Activated effector memory CD4-positive, alpha-beta T cell treated with anti-CD3 and anti-CD28 coated beads, Interleukin-2, amount 50 U/mL, for 16 hours (primary cell): ENCODE measurements at places on chromosomes 7 and 10.

DNA sequence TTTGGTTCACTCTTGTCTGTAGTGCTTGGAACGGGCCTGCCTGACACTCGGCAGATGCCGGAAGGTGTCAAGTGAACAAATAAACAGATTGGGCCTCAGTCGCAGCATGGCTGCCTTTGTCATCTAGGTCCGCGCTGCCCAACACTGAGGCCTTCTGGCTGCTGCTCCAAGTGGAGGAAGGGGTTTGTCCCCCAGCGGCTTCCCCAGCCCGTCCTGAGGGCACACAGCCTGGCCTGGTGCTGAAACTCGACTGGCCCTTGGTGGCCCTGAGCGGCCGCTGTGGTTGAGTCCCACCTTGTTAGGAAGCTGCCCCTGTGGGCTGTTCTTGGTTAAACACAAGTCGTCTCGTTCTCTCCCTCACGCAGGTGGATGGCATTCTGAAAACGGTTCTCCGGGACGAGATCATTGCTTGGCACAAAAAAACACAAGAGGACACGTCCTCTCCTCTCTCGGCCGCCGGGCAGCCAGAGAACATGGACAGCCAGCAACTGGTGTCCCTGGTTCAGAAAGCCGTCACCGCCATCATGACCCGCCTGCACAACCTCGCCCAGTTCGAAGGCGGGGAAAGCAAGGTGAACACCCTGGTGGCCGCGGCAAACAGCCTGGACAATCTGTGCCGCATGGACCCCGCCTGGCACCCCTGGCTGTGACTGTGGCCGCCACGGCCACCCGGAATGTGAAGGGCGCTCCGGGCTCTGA is 132.1 kb downstream of the SMURF1 start:
- DNase-seq, result peak; percentile 55

- DNase-seq, result peak; percentile 43
These were observed 6.6 kb upstream of the KCP start for GRCh38 chr7:128917122-128917521.

DNA sequence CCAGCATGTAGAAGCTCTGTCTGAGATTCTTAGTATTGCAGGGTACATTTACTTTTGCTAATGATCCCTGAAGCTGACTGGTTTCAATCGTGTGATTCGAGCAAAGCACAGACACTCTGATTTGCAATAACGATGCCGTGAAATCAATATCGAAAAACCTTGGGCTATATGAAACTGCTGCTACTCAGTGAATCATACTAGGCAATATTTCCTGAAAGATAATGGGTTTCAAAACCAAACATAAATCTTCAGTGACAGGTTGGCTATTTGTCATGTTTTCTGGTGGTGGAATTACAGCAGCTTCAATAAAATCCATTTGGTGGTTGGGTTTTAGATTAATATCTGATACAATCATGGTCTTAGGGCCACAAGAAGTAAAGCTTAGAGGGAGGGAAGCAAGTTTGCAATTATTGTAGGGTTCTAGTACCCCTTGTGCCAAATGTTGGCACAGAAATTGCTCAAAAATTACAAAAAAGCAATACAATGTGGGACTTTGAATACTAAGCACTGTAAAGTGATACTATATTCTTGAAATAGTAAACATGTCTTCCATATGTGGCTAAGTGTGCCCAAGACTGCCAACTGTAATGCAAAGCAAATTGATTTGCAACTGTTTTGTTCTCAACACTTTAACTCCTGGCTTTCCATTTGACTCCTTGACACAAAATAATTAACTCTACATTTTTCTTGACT is 112.4 kb upstream of the JAZF1 start:
- DNase-seq, result no peak

- DNase-seq, result no peak
These were observed 24.4 kb downstream of the EPHB4 start for GRCh38 chr7:100802951-100803350.

DNA sequence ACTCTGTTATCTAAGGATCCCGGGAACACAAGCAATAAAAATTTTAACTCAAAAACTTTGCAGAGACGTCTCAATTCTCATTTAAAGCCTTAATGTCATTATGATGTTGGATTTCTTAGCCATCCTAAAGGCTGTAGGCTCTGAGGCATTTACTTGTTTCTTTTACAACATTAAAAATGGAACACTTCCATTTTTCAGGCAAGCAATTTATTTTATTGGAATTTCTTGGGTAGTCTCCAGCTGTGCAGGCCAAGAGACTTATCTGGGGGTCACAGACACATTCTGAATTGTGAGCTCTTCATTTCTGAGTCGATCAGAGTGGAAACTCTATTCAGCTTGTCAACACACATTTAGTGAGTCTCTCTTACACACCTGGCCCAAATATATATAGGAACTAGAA is 48.0 kb upstream of the KIF5B start:
- DNase-seq, result no peak

- no peak for DNase-seq
These were observed 26.8 kb downstream of the PRPF18 start for GRCh38 chr10:13613519-13613918.

GRCh38 chr7:33981671-33982424 is 76.5 kb downstream of the BMPER start:
- no peak for DNase-seq

GRCh38 chr7:26583094-26583648 is 281.2 kb downstream of the SKAP2 start:
- no peak for DNase-seq

GRCh38 chr7:101250324-101250723 is 5.4 kb upstream of the FIS1 start:
- no peak for DNase-seq

DNA sequence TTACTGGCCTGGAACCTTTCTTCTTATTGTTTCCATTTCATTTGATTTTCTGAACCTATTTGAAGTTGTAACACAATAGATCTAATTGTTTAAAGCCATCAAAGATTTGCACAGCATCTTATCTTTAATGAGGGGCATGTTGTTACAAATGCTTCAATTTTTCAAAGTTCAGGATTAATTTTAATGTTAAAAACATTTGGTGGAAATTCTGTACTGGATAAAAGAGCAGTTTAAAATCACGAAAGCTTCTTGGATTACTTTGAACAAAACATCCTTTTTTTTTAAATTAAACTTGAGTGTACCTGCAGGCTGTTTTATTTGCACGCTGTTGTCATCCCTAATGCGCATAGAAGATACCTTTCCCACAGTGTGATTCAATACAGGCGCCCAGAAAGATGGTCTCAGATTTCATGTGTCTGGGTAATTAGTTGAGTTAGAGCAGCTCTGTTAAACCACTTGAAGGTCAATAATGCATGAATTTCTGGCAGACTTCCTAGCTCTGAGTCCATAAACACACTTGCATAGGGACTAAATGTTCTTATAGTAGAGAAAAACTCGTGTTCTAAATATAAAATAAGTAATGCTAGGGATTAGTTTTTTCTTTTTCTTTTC is 29.3 kb upstream of the DDX50 start:
- DNase-seq, result no peak

- DNase-seq, result peak; percentile 59
These were observed 1.8 kb downstream of the RBP3 start for GRCh38 chr10:47349941-47350371.

- DNase-seq, result no peak
These were observed 106.0 kb upstream of the PDCD4 start for GRCh38 chr10:110765513-110766319.

DNA sequence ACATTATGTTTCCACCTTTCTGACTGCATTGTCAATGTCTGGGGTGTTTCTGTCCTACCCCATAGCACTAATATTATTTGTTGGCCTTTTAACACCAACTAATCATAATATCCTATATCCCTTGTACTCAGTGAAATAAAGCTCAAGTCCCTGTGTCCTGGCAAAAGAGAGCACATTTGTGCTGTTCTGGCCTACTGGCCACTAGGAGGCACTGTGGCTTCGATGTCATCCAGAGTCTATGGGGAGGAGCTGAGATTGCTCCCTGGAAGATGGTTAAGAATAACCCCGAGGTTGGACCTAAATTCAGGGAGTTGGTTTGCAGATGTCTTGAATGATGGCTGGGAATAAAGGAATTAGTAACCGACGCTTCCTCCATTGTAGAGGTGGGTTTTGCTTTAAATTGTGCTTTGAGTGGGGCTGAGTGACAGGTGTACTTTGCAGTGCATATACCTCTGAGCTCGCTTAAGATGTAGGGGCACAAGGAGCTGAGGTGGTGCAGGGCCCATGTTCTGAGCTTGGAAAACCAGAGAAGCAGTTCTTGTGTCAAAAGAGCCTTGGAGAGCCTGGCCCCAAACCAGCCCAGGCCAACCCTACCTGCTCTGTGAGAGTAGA is 191.2 kb upstream of the PRSS1 start:
- peak; percentile 81 for DNase-seq

DNA sequence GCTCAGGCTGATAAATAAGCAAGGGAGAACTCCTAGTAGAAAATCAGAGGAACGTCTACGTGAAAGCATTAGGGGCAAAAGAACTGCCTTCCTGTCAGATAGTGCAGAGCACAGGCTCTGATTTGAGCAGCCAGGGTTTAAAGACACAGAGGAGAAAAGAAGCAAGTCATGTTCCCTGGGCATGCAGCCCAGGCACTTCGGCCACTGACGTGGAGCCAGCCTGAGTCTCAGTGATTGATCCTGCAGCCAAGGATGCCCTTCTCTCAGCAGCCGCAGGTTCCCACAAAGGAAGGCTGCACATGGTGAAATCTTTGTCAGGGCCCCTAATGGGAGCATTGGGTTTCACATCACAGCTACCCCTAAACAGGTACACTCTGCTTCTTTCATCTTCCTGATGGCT is 161.7 kb upstream of the HPS1 start:
- no peak for DNase-seq

DNA sequence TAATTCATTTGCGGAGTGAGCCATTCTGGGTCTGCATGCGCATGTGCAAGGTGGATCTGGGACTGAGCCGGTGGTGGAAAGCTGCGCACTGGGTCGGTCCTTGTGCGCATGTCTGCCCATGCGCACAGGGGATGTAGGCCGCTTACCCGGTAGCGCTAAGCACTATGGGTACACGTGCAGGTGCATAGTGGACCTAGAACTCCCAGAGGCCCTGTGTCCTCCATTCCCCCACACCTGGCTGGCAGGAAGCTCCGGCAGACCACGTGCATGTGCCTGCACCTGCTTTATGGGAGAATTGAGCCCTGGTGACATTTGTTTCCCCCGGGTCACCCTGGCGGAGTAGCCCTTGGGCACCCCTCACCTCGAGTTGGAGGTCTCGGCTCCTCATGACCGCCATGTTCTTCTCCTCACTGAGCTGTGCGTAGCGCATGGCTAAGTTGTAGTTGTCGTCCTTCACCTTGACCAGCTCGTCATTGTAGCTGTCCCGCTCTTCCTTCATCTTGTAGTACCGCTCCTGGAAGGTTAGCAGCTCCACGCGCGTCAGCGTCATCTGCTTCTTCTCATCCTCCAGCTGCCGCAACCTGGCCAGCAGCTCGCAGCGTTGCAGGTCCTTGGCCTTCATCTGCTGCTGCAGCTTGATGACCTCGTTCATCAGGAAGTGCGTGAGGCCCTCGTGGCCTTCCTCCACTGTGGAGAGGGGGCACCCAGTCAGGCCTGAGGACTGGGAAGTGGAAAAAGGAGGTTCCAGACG is 99.6 kb downstream of the CARD11 start:
- DNase-seq, result peak; percentile 57

DNA sequence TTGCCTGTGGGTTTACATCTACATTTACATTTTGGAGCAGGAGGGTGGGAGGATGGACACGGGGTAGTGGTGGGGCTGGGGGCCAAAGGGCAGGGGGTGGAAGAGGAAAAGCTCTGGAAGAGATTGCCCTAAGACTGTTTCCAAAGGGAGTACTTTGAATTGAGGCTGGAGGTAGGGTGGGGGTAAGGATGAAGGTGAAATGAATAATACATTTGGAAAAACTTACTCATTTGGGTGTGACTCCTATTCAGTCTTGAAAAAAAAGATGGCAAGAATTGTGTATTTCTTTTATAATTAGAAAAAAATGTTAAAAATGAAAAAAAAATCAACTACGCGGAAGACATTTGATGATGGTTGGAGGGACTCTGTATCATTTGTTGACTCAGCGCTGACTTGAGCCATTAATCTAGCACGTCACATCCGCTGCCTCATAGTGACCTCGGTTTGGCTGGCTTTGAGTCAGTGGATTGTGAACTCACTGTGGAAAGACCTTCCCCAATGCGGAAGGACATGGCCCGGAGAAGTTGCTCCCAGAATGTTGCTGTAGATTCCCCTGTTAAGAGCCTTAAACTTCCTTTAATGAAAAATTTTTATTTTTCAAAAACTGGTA is 2.8 kb downstream of the FAM180A start:
- DNase-seq, result no peak

DNA sequence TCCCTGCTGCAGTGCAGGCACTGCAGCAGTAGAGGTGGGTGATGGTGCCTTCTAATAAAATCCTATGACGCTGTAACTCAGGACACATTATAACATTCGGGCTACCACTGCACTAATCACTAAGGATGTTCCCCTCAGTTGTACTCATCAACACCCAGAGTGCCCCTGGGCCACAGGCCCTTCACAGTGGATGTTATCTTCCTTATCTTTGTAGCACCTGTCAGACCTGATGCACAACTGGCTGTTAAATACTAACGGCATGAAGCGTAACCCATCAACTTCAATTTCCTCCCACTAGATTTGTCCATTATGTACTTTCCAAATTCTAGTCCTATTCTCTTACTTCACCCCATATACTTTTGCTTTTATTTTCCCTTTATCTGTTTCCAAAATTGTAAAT is 66.3 kb downstream of the PARD3 start:
- no peak for DNase-seq

DNA sequence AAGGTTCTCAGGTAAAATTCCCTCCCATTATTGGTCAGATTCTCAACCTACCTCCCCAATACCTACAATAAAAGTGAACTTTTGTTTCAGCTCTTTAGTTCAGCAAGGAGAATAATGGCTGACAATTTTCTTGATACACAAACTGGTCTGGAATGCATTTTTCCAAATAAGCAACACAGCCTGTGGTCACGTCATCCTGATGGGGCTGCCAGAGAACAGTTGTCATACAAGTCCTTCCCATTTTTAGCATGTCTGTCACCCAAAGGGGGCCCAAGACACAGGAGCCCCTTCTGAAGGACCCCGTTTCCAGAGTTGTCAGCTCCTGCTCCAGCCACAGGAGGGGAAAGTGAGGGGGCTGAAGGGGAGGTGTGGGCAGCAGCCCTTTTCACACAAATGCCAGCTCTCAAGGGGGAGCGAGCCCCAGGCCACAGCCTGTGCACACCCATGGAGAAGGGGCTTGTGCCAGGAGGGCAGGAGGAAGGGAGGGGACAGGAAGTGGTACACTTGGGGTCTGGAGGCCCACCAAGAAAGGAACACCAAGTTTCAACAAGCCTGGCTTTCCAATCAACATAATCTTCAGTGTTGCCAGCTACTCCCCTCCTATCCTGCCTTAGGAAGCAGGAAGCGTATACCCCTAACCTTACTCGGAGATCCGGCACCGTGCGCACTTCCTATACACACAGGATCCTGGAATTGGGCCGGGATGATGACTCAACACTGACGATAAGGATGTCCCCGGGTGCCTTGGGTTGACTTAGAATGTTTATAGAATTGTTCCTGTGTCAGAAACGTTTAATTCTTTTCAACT is 43.4 kb upstream of the PDLIM1 start:
- DNase-seq, result no peak

GRCh38 chr7:36602934-36603887 is 121.1 kb downstream of the AOAH start:
- no peak for DNase-seq
